ENCODE measurements at places on chromosomes 13 and 19.

DNA sequence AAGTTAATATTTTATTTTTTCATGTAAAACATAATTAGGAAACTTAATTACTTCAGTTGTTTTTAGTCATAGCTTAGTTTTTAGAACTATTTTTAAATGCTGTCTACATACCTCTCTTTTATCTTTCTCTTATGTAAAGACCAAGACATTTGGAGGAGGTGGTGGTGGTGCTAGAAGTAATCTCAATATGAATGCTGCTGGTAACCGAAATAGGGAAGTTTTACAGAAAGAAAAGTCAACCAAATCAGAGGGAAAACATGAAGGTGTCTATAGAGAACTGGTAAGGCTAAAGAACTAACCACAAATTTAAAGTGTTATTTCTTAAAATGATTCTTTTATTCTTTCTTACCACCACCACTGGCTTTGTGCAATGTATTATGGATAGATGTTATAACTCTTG is 97.3 kb downstream of the TDRD3 start:
- no peak for DNase-seq

DNA sequence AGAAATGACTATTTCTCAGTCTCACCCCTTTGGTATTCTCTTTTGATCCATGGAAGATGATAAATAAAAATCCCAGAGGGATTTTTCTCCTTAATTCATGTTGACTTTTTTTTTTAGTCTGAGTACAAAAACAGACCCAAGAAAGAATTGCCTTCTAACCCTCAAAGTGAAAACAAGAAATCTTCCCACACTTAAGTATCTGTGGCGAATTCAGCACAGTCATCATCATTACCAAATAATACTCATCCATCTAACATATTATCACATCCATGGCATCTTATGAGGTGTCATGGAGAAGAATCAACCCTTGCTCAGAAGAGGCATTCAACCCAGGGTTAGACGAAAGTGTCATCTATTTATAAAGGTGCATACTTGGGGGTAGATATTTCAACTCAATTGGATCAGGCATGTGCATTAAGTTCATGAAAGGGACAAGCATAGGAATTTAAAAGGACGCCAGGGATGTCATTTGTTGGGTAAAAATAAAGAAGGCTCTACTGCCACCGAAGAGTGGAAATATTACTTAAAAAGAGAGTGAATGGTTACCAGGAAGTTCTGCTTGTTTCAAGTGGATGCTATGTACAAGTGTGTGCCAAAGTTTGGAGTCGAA is 101.9 kb downstream of the FLT1 start:
- no peak for DNase-seq

DNA sequence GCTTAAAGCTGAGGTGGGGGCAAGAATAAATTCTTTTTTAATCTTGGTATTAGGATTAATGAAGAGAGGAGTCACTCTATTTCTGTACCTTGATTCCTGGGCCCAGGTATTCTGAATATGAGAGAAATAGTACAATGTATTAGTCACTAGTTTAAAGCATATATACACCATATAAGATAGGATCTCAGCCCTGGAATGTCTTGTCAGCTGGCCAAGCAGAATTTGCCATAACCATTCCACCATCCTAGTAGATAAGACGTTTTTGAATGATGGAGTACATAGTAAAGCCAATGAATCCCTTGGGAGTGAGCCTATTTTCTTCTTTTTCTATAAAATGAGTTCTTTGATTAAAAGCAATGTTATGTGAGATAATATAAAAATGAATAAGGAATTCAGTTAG is 55.6 kb downstream of the UFM1 start:
- no peak for DNase-seq

DNA sequence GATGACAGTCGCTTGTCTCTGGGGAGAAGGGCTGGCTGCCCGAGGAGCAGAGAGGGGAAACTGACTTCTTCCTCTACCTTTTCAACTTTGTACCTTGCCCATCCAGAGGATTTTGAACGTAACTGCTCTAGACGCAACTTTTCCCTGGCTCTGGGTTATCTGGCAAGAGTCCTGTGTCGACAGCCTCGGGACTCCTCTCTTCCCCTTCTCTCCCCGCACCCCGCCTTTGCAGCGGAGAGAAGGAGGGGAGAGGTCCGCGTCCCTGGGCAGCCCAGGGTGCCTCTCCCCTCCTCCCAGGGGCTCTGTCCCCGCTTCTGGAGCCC is 574 bp downstream of the SH3GL1 start:
- no peak for DNase-seq

DNA sequence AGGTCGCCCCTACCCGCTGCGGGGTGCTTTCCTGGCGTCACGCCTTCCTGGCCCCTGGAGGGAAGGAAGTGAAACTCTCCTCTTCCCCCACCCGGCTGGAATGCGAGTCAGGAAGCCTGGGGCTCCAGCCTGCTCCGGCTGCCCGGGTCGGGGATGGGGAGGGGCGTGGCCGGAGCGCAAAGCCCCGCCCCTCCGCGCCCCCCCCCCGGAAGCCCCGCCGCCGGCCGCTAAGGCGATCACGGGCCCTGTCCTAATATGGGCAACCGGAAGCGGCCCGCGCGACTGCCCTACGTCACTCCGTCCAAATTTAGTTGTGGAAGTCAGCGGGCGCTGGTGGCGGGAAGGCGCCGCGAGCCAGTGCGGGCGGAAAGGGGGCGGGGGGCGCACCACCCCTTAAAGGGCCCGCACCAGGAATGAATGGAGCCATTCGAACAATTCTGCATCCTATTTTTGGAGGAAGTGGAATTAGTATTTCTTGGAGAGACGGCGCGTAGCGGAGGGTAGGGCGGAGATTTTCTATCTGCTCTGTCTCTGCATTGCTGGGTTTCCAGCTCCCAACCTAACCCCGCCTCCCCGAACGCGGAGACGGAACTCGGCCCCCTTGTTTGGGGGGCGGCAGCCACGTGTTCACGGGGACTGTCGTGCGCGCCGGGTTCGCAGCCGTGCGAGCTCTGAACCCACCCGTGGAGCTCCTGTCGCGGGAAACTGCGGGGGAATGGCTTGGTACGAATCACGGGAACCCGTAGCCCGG is 1.6 kb downstream of the IER2 start:
- peak; percentile 87 for DNase-seq

DNA sequence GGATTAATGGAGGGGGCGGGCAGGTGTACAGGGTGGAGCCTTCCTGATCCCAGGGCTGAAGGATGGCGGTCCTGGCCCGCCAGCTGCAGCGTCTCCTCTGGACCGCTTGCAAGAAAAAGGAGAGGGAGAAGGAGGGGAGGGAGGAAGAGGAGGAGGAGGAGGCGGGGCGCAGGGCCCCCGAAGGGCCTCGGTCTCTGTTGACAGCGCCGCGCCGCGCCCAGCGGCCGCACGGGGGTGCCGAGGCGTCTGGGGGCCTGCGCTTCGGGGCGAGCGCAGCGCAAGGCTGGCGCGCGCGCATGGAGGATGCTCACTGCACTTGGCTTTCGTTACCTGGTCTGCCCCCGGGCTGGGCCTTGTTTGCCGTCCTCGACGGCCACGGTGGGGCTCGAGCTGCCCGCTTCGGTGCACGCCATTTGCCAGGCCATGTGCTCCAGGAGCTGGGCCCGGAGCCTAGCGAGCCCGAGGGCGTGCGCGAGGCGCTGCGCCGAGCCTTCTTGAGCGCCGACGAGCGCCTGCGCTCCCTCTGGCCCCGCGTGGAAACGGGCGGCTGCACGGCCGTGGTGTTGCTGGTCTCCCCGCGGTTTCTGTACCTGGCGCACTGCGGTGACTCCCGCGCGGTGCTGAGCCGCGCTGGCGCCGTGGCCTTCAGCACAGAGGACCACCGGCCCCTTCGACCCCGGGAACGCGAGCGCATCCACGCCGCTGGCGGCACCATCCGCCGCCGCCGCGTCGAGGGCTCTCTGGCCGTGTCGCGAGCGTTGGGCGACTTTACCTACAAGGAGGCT is at the start of gene PPM1N:
Gene PPM1N, plus strand, starts transcription at position 33 of the 785 bp plus-strand sequence. Its CDS starts 30 bp downstream, at position 63.
- DNase-seq, result no peak

DNA sequence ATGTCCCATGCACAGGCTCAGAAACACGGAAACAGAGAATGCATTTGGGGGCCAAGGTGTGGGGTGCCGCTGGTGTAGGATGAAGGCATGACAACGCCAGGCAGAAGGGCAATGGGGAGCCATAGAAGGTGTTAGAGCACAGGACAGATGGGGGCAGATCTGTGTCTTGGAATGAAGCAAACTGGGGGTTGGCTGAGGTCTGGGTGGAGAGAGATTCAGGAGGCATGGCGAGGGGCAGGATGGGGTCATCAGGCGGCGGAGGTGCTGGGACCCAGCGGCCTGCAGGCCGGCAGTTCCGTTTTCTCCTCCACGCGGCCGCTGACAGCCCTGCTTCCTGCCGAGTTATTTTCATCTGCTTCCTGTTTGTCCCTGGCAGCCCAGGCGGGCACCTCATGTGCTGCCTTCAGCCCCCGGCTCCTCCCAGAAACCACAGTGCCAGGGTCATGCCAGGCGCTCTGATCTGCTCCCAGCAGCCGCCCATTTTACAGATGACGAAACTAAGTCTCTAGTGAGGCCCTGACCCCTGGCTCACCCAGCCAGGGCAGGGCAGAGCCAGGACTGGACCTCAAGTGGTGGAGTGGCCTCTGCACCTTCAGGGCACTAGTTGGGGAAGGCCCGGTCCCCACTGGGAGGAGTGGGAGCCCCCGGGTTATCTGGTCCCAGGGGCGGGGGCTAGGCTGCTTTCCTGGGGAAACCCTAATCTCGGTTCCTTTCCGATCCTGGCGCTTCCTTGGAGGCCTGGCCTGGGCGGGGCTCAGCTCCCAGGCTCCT is 2.2 kb downstream of the ARHGAP45 start:
- no peak for DNase-seq

- DNase-seq, result no peak
Observed at GRCh38 chr13:99988529-99989275, 7.1 kb downstream of the ZIC2 start.

DNA sequence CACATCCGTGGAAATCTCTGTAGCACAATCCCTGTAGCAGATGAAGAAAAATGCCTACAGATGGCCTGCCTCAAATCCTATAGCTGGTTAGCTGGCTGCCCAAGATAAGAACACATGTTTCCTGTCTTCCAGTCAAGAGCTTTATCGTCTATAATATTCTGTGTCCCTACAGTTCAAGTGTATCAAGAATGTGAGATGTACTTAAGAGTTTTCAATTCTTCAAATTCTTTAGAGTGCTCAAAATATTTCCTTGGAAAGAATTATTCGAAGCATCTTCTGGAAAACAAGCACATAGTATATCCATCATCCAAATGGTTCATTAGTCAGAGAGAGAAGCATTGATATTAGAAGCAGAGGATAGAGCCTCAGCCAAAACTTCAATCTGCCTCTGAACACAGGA is 239.8 kb downstream of the COG6 start:
- DNase-seq, result no peak

DNA sequence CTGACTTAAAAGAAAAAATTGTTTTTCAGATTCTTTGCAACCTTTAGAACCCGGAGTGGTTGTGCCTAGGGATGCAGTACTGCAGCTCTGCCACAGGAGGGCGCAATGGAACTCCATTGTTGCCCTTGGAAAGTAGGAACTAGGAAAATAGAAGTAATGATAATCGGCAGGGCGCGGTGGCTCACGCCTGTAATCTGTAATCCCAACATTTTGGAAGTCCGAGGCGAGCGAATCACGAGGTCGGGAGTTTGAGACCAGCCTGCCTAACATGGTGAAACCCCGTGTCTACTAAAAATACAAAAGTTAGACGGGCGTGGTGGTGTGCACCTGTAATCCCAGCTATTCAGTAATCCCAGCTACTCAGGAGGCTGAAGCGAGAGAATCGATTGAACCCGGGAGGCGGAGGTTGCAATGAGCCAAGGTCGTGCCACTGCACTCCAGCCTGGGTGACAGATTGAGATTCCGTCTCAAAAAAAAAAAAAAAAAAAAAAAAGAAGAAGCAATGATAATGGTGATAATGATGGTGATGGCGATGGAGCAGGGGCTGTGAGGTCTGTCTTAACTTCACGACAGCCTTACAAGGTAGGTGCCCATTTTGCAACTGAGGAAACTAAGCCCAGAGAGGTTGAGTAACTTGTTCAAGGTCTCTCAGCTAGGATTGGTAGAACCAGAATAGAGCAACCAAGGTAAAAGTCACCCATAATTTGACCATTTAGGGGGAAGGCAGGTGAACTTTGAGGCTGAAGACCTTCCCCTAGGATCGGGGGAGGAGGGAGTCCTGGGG is 5.5 kb upstream of the ADAMTS10 start:
- peak; percentile 6 for DNase-seq

DNA sequence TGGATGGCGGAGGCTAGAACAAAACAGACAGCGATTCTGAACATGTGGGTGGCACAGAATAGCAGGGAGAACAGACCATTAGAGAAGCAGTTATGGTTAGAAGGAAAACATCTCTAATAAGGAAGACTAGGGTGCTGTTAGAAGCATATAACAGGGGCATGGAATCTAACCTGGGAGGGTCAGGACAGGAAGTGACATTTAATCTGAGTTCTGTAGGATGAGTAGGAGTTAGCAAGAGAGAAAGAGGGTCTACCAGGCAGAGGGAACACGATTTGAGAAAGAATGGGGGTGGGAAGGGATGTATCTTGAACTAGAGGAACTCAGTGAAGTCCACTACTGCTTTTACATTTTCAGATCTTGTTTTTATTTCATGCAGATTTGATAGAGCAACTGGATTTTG is 48.6 kb downstream of the B3GLCT start:
- no peak for DNase-seq

Data from amygdala (tissue), 56 donors.